CD4-positive, alpha-beta T cell treated with Interleukin-6 for 4 hours (primary cell): ENCODE measurements at places on chromosomes 1 and 21.

GRCh38 chr1:92544756-92545165, 58.0 kb upstream of the GFI1 start:
- no peak for DNase-seq

DNA sequence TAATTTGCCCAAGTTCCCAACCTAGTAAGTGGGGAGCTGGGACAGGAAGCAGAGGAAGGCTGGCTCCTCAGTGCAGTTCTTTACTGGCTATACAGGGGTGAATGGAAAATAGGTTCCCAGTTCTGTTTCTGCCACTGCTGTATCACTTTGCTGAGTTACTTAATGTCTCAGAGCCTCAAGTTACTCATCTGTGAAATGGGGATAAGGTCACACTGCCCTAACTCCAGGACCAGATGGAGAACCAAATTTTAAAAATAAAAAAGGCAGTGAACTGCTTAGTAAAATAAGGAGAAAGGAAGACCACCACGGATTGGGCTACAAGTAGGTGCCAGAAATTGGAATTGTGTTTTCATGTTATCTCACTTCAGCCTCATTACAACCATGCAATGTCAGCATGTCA, 147.8 kb downstream of the OMA1 start:
- DNase-seq, result no peak

DNA sequence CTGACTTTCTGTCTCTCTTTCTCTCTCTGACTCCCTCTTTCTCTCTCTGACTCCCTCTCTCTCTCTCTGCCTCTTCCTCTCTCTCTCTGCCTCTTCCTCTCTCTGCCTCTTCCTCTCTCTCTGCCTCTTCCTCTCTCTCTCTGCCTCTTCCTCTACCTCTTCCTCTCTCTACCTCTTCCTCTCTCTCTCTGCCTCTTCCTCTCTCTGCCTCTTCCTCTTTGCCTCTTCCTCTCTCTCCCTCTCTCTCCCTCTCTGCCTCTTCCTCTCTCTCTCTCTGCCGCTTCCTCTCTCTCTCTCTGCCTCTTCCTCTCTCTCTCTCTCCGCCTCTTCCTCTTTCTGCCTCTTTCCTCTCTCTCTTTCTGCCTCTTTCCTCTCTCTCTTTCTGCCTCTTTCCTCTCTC, 18.6 kb upstream of the ANKRD45 start:
- no peak for DNase-seq

GRCh38 chr1:26046246-26047095, 553 bp upstream of the SLC30A2 start:
- DNase-seq, result no peak

- no peak for DNase-seq
Measured at GRCh38 chr1:200873116-200873670, 412 bp downstream of the GPR25 start.
